ENCODE measurements at places on chromosomes 4 and X.

- DNase-seq = no peak
These were observed 17.2 kb downstream of the PROM1 start for GRCh38 chr4:16066586-16067128.

DNA sequence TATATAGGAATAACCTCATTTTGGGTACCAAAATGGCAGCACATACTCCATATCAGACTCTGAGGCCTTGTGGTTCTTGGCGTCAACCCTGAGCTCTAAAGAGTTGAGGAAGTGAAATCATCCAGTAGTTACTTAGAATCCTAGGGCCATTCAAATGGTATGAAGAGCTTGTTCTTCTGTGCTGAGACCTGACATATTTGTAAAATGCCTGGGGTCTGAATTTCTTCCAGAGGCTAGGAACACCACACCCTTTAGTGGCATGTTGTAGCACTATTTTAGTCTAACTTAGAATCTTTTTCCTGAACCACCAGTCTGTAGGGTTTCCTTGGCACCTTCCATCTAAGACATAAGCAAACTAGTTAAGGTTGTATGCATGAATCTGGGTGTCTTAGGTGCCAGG lies 18.1 kb upstream of the GDPD2 start:
- DNase-seq = no peak

DNA sequence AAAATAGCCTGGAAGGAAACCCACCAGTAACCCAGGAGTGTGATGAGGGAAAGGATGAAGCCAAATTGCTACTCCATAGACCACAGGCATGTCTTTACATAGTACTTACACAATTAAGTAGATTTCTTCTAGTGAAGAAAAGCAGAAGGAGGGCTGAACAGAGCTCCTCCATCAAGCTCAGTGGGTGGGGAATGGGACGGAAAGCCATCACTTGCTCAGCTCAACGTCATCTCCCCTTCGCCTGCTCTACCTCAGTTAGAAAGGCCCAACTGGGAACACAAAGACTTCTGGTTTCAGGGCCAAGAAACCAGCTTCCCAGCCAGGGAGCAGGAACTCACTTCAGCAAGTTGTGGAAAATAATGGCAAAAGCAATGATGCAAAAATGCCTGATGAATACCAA lies 36.6 kb downstream of the ADGRG2 start:
- no peak for DNase-seq

- no peak for DNase-seq
These were observed 335.7 kb downstream of the BMPR1B start for GRCh38 chr4:95093460-95093859.

DNA sequence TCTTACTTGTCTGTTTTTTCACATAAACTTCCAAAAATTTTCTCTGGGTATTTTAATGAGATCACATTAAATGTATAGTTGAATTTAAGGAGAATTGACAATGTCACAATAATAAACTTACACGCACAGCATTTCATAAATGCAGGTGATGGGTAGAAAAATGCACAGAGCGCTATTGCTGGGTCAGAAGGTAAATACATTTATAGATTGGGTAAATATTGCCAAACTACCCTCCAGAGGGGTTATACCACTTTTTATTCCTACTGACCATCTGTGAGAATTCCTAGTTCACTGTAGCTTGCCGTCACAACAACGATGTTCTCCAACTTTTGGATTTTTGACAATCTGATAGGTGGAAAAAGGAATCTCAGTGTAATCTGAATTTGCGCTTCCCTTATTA lies 34.6 kb downstream of the ANXA5 start:
- no peak for DNase-seq
